Adipose tissue (tissue), 3 donors: ENCODE measurements at places on chromosomes 5 and 9. TPM values are rescaled to one million over a fixed set of nuclear protein-coding genes. Genes with fewer than 3 reads are reported as not detected.

Gene FBXL7
- 1.2 TPM for polyA plus RNA-seq

Gene IL4
- not detected for polyA plus RNA-seq

Gene LRRC19
- not detected for polyA plus RNA-seq

Gene ORM2
- polyA plus RNA-seq = 3.8 TPM

Gene SAXO1
- polyA plus RNA-seq = not detected

Gene SUSD3
- 0.93 TPM for polyA plus RNA-seq

Gene TYRP1
- polyA plus RNA-seq = not detected

Gene SLC22A4
- 3.0 TPM for polyA plus RNA-seq

Gene TSSK1B
- not detected for polyA plus RNA-seq

Gene TOR1A
- 16.1 TPM for polyA plus RNA-seq

Gene MARCHF11
- not detected for polyA plus RNA-seq

Gene PDE4D
- 1.3 TPM for polyA plus RNA-seq

Gene NPR3
- 2.3 TPM for polyA plus RNA-seq

Gene SPATA31A3
- polyA plus RNA-seq = not detected

Gene DRD1
- polyA plus RNA-seq = 0.05 TPM

Gene IL13
- polyA plus RNA-seq = 1.2 TPM

Gene TCF7
- 1.7 TPM for polyA plus RNA-seq

Gene PCDHGA10
- 0.64 TPM for polyA plus RNA-seq

Gene ECSCR
- 38.8 TPM for polyA plus RNA-seq

Gene SLC44A1
- 11.6 TPM for polyA plus RNA-seq

Gene ZFP37
- polyA plus RNA-seq = 1.3 TPM

Gene APBA1
- 1.7 TPM for polyA plus RNA-seq

Gene C5orf52
- not detected for polyA plus RNA-seq

Gene SMIM27
- polyA plus RNA-seq = 5.5 TPM

Gene WDR38
- not detected for polyA plus RNA-seq

Gene SLC6A19
- polyA plus RNA-seq = 0.07 TPM

Gene ACOT12
- not detected for polyA plus RNA-seq

Gene SPZ1
- polyA plus RNA-seq = not detected

Gene OR1L1
- not detected for polyA plus RNA-seq

Gene GDNF
- polyA plus RNA-seq = 0.01 TPM

Gene CDH9
- not detected for polyA plus RNA-seq

Gene FEM1C
- polyA plus RNA-seq = 4.2 TPM

Gene RIMOC1
- polyA plus RNA-seq = 9.9 TPM

Gene GTF3C4
- polyA plus RNA-seq = 2.8 TPM

Gene CDX1
- 0.34 TPM for polyA plus RNA-seq

Gene EQTN
- not detected for polyA plus RNA-seq

Gene ZNF169
- 1.7 TPM for polyA plus RNA-seq

Gene PRR16
- polyA plus RNA-seq = 0.74 TPM
